ENCODE measurements at places on chromosomes 11 and 22.
A peak's percentile ranks its signal among the peaks of the same experiment; 100 is the strongest.

DNA sequence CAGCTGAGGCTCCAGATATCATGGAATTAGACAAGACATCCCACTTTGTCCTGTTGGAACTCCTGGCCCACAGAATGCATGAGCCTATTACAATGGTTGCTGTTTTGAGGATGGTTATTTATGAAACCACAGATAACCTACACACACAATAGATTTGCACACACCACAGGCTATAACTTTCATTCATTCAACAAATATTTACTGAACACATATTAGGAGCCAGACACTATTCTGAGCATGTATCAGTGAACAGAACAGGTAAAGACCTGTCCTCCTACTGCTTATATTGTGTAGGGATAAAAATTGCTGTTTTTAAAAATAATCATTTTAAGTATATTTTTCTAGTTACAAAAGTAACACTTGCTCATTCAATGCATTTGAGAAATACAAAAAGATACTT, 13.4 kb upstream of the LDLRAD3 start:
- no peak for DNase-seq

GRCh38 chr11:111209543-111210355, 35.8 kb upstream of the POU2AF2 start:
- no peak for DNase-seq

- DNase-seq, result peak; percentile 41
Measured at GRCh38 chr22:39932918-39933649, 27.1 kb upstream of the TMA7B start.

DNA sequence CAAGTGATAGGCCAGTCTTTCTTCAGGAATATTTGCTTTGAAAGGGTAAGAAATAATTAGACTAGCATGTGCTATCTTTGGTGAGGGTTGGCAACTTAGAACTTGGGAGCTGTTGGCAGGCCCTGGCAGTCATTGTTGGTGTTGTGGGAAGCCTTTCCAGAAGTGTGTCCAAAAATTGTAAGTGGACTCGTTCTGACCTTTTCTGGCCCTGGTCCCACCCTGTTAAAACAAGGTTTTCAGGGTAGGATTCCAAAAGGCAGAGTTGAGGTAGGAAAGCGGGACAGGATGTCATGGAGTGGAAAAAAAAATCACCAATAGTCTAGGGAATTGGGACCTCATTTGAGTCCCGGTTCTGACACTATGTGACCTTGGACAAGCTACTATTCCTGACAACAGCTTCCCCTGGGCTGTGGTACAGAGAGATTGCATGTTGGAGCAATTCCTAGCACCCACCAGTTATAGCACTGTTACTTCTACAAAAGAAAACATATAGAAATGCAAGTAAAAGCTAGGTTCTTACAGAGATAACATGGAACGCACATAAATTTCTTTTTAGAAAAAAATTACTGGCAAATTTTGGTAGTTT, 299.3 kb upstream of the DDI1 start:
- DNase-seq, result no peak

DNA sequence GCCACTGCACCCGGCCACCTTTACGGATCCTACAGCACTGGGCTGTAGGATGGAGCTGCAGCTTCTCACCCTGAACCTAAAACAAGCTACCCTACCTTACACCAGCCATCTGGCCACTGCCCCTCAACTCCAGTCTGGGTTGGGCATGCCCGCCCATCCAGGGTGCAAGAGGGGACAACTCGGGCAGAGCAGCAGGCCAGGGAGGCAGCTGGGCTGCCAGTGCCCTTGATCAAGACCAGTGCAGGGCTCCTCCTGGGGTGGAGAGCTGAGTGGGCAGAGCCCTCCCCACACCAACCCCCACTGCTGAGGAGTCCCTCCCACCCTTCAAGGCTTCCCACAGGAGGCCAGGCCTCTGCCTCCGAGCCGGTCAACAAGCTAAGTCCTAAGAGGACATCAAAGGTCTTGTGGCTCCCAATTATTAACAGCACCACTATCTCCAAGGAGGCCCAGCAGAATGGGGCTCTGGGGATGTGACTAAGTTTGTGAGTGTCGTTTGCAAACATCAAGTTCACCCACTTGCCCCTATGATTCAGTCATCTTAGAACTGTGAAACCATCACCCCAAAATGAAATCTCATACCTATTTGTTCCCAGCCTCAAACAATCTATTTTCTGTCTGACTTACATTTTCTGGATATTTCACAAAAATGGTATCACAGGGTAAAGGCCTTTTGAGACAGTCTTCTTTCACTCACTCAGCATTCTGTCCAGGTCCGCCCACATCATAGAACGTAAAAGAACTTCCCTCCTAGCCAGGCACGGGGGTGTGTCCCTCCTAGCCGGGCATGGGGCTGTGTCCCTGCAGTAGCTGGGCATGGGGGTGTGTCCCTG, 11.0 kb downstream of the GATD1 start:
- DNase-seq, result no peak

GRCh38 chr11:83127310-83127637, 29.7 kb upstream of the PCF11 start:
- DNase-seq, result no peak

DNA sequence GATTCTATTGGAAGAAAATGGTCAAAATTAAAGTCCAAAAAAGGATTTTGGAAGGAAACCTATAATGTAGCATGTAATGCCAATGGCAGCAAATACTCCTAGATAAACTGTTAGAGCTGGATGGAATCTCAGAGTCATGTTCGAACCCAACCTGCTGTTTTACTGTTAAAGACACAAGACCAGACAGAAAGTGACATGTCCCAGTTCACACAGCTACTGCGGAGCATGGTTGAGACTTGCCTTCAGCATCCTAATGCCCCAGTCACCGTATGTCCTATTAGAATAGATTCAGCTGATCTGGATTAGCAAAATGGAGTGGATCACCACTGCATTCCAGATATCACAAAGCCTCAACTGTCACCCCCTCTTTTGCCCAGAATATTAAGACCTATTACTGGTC, 14.9 kb downstream of the PISD start:
- peak; percentile 16 for DNase-seq

DNA sequence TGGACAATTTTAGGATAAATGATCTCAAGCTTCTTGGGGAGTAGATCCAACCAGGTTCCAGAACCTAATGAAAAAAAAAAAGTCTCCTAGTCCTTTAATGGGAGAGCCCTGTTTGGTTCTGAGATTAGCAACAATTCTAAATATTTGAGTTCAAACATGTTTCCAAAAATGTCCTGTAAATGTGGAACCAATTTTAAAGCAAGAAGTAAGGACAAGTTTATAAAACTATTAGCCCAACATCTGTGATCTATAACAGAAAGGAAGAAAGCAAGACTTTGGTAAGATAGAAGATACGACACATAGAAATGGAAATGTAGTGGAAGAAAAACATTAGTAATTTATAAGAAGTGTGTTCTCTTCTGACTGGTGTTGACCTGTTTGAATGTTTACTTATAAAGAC, 79.7 kb upstream of the SLC5A12 start:
- DNase-seq, result no peak

DNA sequence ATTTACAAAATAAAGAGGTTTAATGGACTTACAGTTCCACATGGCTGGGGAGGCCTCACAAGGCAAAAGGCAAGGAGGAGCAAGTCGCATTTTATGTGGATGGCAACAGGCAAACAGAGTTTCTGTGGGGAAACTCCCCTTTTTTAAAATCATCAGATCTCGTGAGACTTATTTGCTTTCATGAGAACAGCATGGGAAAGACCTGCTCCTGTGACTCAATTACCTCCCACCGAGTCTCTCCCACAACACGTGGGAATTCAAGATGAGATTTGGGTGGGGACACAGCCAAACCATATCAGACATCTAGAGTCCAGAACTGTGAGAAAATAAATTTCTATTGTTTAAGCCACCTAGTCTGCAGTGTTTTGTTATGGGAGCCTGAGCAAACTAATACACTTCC, 80.8 kb downstream of the ME3 start:
- no peak for DNase-seq
